Esophagus squamous epithelium (tissue), 5 donors: ENCODE measurements at places on chromosomes 12 and 14.

DNA sequence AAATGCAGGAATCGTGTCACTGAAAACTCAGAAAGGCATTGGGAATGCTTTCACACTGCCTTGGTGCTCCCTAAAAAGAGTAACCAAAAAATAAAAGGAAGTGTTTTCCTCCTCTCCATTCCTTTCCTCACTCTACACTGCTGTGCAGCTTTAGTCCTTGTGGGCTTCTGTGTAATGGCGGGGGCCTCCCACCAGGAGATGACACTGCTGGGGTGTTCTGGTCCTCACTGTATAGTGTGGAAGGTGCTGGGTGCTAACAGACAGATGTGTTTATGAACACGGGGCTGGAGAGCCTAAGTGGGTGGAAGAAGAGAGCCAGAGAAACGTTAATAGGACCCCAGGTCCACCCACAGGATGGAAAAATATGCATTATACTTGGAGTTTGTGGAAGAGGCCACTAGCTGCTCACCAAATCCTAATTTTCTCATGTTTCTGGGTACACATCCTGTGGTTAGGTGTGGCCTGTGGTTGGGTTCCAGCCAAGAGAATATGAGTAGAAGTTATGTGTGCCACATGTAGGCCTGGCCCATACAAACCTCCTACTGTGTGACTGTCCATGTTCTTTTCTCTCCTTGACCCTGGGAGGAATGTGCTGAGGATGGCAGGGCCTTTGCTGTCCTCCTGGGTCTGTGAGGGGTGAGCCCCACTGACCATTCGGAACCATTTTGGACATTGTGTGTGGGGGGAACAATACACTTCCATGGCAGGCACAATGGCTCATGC lies 14.0 kb upstream of the C1S start:
- DNase-seq: no peak

GRCh38 chr14:51780006-51780692 lies 80.3 kb upstream of the GNG2 start:
- no peak for DNase-seq

DNA sequence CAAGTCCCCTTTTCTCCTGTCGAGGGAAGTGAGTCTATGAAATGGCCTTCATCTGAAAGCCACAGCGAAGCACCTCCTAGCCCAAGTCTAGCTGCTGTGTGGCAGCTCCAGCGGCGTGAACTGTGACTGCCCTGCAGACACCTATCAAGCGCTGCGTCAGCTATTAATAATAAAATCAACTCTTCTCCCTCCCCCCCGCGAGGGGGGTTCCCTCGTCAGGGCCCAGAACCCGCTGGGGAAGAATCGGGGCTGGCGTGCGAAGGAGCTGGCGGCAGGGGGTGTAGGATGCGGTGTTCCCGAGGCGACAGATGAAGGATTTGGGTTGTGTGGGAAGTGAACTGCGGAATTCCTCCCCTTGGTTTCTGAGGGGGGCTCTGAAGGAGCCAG lies 662 bp upstream of the ATP2A2 start:
- DNase-seq: no peak

- no peak for DNase-seq
These were observed at the start of gene RIMBP2 for GRCh38 chr12:130715998-130716968. Gene RIMBP2, minus strand, starts transcription at chr12:130716299. Its CDS starts 237,286 bp downstream, at chr12:130479013.

- no peak for DNase-seq
These were observed 245.6 kb upstream of the NPAS3 start for GRCh38 chr14:32693114-32693513.

DNA sequence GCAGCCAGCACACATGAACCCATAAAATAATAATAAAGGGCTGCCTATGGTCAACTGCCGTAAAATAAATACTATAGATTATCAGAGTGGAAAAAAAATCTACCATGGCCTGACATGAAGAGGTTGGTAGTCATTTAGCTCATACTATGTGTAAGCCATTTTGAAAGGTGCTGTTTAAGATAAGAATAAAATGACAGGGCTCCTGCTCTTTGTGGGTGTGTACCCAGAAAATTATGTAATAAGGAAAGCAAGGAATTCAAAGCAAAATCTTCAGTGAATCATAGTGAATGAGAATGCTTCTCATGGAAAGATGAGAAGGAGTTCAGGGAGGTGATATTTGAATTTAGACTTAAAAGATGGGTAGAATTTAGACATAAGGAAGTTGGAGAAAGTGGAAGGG lies 42.9 kb upstream of the PPM1H start:
- no peak for DNase-seq

GRCh38 chr12:54393743-54394142 lies 9.2 kb upstream of the ZNF385A start:
- DNase-seq: no peak

- no peak for DNase-seq
These were observed 1.7 kb upstream of the KLC1 start for GRCh38 chr14:103627073-103628025.

DNA sequence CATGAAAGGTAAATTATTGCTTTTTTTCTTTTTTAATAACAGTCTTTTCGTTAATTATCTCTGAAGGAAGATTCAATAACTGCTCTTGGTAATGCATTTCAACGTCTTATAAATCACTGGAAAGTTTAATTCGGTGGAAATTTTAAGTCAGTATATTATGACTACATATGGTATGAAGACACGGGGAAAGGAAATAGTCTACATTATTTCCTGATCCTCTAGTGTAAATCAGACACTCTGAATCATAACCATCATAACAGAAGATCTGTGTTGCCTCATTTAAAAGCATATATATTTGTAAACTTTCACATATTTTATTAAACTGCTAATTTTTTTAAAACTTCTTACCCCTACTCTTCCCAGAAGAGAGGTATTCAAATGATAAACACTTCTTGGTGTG lies 53.7 kb downstream of the EFCAB11 start:
- no peak for DNase-seq

GRCh38 chr12:28936711-28937110 lies 212.4 kb upstream of the FAR2 start:
- no peak for DNase-seq

GRCh38 chr12:11771356-11771755 lies 121.9 kb downstream of the ETV6 start:
- DNase-seq: no peak

GRCh38 chr12:68176257-68176656 lies 16.7 kb upstream of the IFNG start:
- no peak for DNase-seq

GRCh38 chr14:63392236-63392635 lies 73.5 kb upstream of the GPHB5 start:
- DNase-seq: no peak

DNA sequence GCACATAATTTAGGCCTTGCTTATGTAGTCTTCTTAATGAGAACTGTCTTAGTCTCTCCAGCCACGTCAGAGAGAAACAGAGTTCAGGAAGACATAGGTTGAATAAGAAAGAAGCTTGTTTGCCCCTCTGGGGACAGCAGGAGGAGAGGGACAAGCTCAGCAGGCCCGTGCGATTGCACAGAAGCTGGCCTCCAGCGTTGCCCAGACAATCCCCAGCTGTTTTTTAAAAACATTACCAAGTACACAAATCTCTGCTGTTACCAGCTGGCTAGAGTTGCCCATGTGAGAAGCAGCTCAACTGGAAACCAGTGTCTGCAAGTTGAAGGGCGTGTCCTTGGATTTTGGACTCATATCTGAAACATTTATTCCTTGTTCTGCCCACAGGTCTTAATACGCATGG lies 232.6 kb downstream of the EFCAB11 start:
- DNase-seq: no peak

DNA sequence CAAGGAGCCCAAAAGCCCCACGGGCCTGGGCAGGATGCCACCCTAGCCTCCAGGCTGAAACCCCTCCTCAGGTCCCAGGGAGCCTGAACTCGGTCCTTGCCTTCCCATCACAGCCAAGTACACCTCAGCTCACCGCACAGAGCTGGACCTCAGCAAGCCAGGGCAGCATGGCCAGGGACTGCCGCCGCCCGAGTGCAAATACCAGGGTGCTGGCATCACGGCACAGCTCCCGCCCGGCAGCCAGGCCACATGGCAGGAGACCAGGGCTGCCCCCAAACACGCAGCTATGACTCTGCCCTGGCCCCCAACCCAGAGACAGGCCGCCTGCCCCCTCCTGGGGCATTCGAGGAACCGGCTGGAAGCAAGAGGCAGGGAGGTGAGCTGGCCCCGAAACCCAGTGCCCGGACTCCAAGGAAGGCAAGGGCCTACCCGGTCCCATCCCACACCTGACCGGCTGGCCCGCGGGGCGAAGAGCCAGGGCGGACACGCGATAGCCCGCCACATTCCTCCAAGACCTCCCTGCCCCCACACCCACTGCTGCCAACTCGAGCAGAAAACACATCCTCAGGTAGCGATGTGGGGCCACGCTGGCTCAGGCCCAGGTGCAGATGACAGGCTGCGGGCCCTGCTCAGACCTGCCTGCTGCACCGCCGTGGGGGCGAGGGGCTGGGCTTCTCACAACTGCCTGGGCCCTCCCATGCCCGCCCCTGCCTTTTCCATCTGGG lies 2.7 kb downstream of the JAG2 start:
- DNase-seq: no peak

GRCh38 chr12:88703790-88704189 lies 123.5 kb upstream of the KITLG start:
- no peak for DNase-seq

DNA sequence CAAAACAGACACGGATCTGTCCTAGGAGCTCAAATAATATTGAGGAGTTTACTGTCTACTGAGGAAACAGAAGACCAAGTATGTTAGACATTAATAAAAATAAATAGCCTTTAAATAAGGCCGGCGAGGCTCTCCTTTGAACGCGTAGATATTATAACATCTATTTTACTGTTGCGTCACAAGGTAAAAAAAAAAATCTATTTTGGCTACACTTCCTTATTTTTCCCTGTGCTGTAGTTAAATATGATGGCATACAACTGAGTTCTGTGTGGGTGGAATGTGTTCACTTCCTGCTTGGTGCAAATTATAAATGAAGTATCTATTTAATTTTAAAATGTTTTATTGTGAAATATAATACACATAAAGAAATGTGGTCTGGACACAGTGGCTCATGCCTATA lies 17.2 kb upstream of the RAD52 start:
- DNase-seq: no peak

DNA sequence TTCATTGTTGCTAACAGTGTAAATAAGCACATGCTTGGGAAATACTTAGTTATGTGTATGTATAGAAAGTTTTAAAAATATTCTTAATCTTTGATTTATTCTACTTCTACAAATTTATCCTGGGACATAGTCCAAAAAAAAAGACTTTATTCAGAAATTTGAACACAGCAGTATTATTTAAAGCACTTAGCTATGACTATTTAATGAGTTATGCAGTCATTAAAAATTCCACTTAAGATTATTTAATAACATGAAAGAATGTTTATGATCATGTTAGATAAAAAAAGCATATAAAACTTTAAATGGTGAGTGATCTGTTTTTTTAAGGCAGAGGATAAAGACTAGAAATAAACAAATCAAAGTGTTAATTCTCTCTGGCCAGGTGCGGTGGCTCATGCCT lies 78.3 kb downstream of the BAZ1A start:
- no peak for DNase-seq

GRCh38 chr12:92614502-92614901 lies 88.3 kb upstream of the PLEKHG7 start:
- DNase-seq: no peak

- DNase-seq: no peak
These were observed 126.6 kb downstream of the PPM1H start for GRCh38 chr12:62808166-62808879.

DNA sequence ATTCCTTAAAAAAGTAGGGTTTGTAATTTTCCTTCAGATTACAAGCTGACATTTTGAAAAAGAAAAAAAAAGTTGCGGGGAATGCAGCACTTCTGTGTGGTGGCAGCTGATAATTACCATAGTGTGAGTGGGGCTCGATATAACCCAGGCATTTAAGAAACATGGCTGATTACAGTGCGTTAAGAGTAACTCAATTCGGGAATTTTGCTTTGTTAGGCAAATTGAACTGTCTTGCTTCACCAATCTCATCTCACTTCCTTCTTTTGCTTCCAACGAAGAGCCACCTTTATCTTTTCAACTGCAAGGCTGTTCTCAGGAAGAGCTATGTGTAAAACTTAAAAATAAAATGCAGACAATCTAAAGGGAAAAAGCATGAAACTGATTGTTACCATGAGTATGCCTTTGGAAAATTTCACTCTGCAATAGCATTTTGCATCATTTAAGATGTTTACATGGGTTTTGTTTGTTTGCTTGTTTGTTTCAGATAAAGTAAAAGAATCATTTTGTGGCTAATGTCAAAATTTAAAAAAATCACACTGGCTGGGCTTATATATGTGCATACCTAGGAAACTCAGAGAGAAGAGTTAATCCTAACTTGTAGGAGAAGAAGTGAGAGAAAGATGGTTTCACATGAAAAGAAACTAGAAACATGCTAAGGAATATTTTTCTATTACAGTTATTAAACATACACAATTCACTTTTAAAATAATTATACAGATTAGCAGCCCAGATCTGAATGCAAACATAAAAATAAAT lies 295.9 kb upstream of the ATP2B1 start:
- DNase-seq: no peak

GRCh38 chr14:61889914-61890351 lies 127.7 kb downstream of the SNAPC1 start:
- no peak for DNase-seq

- no peak for DNase-seq
These were observed 3.1 kb upstream of the LMO3 start for GRCh38 chr12:16608946-16609539.

GRCh38 chr12:30880813-30881212 lies 45.7 kb upstream of the TSPAN11 start:
- no peak for DNase-seq

DNA sequence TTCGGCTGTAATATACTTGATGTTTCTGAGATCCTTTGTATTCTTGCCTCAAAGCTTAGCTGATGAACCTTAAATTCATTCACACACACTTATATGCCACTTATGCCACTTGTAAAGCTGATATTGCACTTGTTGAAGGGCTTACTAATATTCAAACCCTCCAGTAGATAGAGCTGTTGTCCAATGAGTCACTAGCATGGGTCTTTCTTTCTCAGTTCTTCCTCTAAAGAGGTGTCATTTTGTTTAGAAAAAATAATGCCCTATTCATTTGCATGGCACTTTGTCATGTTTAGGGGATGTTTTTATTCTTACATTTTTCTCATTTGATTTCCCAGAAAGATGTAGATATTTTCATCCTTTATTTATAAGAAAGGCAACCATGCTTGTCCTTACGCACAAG lies 56.4 kb downstream of the MON2 start:
- DNase-seq: no peak

DNA sequence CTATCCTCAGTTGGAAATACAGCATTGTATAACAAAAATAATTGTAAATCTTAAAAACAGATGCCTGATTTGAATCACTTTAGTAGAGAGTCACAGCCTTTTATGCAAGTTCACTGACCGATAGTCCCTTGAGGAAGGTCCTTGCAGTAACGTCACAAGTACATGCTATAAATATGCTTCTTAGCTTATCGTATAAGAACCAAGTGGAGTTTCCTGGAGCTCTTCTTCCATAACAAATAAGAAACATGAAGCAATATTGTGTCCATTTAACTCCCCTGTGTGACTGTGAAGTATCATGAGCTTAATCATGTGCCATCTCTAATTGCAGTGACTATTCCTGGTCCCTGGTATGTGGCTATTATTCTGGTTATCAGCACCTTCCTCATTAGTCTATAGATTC lies 107.9 kb downstream of the SLC38A4 start:
- no peak for DNase-seq

- DNase-seq: no peak
These were observed 365.7 kb upstream of the FKBP4 start for GRCh38 chr12:2429032-2429431.

- DNase-seq: no peak
These were observed 112.5 kb upstream of the HIF1A start for GRCh38 chr14:61582815-61583214.

GRCh38 chr14:95426116-95426475 lies 90.4 kb downstream of the SYNE3 start:
- no peak for DNase-seq
